Right lobe of liver (tissue), 6 donors: ENCODE measurements at places on chromosomes 1 and 21. TPM values are rescaled to one million over a fixed set of nuclear protein-coding genes. Genes with fewer than 3 reads are reported as not detected.

CDCA8 gene
- 0.42 TPM for total RNA-seq

GRCh38 chr1:201540846-201541735 is 2.2 kb downstream of the NAV1 start:
- no peak for DNase-seq

GRCh38 chr1:221736714-221737113 is 5.2 kb downstream of the DUSP10 start:
- DNase-seq: no peak

DNA sequence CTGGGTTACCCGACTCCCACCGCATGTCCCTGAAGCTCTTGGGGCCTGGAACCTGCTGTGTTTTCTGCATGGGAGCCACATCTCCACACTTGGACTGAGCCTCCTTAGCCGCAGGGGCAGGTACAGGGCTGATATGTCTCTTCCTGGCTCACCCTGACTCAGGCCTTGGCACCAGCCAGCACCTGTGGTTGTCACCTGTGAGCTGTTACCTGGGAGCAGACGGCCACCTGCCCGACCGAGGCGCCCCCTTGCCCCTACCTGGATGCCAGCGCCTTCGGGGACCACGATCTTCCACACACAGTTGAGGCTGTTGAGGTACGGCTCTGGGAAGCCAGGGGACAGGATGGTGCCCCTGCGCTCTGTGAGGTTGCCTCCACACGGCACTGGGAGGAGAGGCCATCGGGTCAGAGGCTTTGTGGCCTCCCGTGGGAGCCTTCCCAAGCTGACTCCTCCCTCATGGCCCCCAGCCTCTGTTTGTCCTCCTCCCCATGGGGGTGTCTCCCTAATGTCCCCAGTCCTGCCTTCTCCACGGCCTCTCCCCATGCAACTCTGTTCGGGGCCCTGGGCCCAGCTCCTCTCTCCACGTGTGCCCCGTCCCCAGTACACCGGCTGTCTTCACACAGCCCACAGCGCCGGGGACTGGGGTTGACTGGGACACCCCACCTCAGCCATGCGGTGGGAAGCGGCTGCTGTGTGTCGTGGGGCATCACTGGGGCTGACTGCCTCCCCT is 152.0 kb downstream of the ZSCAN20 start:
- DNase-seq: no peak

- DNase-seq: peak; percentile 92
These were observed at the start of gene KPNA6 for GRCh38 chr1:32107742-32108661. Gene KPNA6 (plus strand): TSS chr1:32108056. CDS start chr1:32108131, 75 bp downstream.

GRCh38 chr1:52585474-52585873 is 16.7 kb upstream of the GPX7 start:
- no peak for DNase-seq

- DNase-seq: peak; percentile 76
These were observed 16.3 kb upstream of the PLCH2 start for GRCh38 chr1:2459757-2460156.

- DNase-seq: no peak
These were observed 48.4 kb downstream of the COLGALT2 start for GRCh38 chr1:183989078-183989577.

DNA sequence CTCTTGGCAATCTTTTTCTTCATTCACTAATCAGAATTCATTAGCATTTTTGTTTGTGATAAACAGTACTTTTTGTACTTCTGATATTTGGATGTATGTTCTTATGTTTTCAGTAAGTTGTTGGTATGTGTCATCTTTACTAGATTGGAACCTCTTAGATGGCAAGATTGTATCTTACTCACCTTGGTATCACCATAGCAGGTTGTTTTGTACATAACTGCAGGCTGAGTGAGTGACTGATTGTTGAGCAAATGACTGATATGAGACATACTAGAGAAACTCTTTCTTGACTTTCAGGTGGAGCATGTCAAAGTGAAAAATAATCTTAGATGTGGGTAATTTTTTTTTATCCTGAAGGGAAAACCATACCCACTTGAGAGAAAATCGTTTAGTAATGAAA is 173.7 kb downstream of the CLEC20A start:
- DNase-seq: no peak

- no peak for DNase-seq
These were observed 245.8 kb downstream of the MATN1 start for GRCh38 chr1:30477588-30477987.

PLA2G4A gene
- 1.4 TPM for total RNA-seq

DNA sequence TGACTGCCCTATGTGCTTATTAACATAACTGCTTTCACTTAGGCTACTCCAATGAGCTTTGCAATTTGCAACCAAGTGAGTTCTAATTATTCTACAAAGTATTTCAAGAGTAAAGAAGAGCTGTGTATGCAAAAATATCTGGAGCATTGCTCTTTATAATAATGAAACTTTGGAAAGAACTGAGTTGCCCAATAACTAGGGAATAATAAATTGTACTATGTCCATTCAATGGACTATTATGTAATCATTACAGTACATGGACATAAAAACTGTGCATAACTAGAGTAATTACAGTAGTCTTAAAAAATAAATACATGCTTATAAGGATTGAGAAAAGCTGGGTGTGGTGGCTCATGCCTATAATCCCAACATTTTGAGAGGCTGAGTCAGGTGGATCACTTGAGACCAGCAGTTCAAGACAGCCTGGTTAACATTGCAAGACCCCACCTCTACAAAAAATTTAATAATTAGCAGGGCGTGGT is 70.3 kb upstream of the JAK1 start:
- no peak for DNase-seq

DNA sequence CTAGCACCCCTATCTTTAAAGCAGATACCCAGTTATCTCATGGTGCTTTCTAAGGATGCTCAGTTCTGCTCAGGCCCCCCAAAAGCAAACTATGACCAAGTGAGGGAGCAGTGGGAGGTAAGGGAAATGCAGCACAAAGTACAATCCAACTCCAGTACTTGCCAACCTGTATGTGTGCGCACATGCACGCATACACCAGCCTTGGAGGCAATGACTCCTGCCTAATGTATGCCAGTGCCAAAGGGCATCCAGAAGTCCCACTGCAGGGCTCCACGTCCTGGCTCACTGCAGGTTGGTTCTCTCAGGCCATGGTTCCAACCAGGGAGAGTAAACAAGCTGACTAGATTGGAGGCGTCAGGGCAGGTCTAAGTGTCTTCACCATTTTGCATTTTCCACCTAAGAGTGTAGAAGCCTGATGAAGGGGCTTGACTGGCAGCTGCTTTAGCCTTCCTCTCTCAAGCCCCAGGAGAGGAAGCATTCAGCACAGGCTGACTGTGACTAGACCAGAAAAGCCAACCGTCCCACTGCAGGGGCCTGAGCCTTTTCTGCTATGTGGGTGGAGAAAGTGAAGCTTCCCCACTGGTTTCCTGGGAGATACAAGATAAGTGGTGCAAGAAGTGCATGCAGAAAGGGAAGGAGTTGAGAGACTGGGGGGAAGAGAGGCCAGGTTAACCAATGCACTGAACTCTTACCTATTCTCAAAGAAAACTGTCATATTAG is 7.7 kb downstream of the AMIGO1 start:
- no peak for DNase-seq

SPRR2E gene
- not detected for total RNA-seq

GRCh38 chr1:96842215-96842614 is 120.6 kb downstream of the PTBP2 start:
- no peak for DNase-seq

DNA sequence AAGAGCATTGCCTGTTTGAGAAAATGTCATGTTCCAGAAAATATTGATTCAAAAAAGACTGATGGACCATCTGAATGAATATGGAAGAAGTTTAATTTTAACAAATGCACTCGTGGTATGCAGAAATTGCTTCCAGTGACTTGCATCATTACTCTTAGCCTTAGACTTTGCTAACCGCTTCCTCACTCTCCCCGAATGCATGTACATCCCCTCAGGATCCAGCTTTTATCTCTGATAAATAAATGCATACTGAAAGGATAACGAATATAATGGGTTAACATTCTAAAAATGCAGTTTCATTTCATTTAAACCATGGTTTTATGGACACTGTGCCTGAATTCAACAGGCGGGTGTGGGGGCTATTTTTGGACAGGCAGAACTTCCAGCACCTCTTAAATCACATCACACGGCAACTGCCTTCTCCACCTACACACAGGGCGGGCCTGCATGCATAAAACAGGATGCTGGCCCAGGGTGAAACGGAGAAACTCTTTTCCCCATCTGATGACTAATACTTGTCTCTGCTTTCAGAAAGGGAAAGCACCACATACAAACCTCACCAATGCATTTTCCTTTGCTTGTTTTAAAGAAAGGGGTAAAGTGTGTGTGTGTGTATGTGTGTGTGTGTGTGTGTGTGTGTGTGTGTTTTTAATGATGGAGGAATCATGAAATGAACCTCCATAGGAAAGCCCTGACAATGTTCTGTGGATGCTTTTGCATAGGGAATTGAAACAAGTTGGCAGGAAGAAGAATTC is 48.7 kb downstream of the SPAG17 start:
- DNase-seq: no peak

AURKAIP1 gene
- 95.0 TPM for total RNA-seq

DNA sequence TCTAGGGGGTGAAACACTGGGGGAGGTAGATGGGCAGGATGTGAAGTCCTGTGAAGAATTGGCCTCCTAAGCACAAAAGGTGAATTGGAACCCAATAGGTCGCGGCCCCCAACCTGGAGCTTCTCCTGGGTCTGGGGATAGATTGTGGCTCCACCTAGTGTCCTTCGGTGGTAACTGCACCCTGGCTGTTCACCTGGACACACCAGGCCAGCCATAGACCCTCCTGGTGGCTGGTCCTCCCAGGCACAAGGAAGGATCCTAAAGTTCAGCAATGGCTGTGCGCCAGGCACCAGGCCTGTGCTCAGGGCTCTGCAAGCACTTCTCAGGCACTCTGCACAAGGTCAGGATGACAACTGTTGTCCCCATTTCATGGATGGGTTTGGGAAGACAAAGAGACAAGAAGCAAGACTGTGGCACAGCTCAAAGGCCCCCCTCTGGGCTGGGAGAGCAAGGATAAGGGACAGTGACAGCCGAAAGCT is 13.5 kb downstream of the ESPN start:
- peak; percentile 65 for DNase-seq

RGL1 gene
- 5.6 TPM for total RNA-seq

OVAAL gene
- total RNA-seq: not detected

DNA sequence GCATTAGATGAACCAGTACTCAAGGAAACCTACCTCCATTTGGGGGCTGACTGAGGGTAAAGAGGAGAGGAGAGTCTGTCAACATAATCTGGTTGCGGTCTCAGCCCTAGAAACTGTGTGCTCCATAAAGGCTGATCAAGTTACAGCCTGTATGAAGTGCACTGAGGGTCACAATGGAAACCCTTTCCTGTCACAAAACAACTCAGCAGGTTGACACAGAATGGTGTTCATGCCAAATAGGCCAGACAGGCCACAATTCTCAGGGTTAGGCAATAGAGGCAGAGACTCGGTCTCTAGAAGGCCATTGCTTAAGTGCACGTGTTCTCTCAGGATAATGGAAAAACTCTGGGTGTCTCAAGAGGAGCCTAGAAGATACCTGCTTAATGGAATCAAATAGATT is 4.1 kb upstream of the ANKRD35 start:
- no peak for DNase-seq

DNA sequence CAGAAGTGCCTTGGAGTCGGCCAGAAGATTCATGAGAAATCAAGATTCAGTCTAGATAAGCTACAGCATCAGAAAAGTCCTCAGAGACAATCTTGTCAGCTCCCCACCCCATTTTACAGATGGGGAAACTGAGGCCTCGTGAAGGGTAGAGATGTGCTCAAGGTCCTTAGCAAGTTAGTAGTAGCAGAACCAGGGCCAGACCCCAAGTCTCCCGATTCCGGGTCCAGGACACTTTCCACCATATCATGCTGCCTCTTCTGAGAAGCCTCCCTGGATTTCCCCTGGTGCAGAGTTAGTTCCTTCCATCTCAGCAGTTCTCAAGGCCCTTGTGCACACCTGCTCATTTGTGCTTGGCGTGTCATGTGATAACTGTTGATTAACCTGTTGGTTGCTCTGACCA is 91.5 kb upstream of the ACTL8 start:
- DNase-seq: no peak

DNA sequence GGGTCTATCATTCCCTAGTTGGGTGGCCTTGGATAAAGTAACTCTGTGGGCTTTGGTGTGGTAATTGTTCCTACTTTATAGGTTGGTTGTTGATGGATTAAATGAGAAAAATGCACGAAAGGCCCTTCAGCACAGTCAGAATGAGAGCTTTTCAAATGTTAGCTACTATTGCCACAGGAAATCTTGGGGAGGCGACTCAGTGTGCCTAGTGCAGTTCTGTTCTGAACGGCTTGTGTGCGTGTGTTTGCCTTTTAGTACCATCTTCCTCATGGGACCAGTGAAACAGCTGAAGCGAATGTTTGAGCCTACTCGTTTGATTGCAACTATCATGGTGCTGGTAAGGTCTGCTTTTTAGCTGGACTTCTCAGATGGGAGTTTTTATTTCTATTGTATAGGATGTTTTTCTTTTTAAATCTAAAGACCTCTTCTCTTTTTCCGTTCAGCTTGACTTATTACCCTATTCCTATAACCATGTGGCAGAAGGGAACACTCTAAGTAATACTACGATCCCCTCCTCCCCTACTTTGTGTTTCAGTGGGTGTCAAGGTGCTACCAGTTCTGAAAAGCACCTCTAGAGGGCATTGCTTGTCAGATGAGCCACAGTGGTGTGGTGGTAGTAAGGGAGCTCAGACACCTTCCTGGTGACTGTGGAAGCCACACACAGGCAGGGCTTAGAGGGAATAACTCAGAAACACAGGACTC is 9.2 kb downstream of the SFT2D2 start:
- DNase-seq: no peak

GRCh38 chr1:88289401-88290102 is 394.5 kb upstream of the PKN2 start:
- no peak for DNase-seq

GRCh38 chr1:228016181-228016510 is 9.3 kb downstream of the WNT3A start:
- DNase-seq: peak; percentile 16

DNA sequence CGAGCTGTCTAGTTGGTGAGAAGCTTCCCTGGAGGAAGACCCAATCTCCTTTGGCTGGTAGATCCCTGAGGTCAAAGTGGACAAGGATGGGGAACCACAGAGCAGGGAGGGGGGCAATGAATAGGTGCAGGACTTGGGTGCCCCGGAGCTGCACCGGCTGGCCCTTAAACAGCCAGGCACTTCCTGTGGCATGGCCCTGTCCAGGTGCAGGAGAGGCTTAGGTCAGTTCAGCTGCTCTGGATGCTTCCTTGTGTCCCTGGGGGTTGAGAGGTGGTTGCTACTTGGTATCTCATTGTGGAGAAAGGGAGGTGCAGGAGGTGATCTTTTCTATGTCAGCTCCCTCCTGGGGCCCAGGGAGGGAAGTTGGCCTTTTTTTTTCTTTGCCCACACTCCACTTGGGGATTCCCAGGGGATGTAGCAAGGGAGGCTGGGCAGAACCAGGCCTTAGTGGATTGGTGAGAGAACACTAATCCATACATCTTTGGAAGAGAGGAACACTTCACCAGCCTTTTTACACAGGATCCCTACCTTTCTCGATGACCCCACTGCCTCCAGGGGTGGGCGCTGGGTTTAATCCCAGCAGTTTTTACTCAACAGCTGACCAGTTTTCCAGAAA is 1.2 kb upstream of the ST3GAL3 start:
- no peak for DNase-seq

- DNase-seq: no peak
These were observed 79.5 kb upstream of the ZNF644 start for GRCh38 chr1:91101328-91101727.
